Stimulated activated CD8-positive, alpha-beta memory T cell treated with anti-CD3 and anti-CD28 coated beads, Interleukin-4, amount 100 ng/mL, for 1 hour (primary cell): ENCODE measurements at places on chromosomes 4 and X.

DNA sequence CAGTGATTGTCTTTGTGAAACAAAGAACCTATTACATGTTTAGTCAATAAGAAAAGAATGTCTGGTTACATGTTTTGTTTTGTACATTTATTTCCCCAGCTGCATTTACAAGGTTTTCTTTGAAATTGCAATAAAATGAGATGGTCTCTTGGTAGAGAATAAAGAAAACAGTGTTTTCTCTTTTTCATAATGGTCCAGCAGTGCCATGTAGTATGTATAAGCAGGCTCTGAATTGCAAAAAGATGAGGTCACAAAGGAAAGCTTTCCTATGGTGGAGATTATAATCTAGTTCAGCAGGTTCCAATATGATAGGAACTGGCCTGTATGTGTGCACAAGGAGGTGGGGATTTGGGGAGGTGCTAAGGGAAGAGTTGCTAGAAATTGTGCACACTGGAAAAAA is 1417.3 kb downstream of the STIM2 start:
- no peak for DNase-seq

GRCh38 chrX:12949927-12950656 is 24.8 kb upstream of the TMSB4X start:
- DNase-seq: peak; percentile 63

DNA sequence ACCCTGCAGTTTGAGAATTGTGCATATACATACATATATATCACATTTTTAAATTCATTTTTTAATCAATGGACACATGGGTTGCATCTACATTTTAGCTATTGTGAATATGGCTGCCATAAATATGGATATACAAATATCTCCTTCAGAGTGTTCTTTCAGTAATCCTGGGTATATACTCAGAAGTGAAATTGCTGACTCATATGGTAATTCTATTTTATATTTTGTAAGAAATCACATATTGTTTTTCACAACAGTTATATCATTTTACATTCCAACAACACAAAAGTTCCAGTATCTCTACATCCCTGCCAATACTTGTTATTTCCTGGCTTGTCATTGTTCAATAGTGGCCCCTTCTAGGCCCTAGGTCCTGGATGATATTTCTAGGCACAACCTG is 20.6 kb upstream of the HSFX4 start:
- no peak for DNase-seq

GRCh38 chr4:3293401-3294391 is 875 bp downstream of the RGS12 start:
- no peak for DNase-seq

DNA sequence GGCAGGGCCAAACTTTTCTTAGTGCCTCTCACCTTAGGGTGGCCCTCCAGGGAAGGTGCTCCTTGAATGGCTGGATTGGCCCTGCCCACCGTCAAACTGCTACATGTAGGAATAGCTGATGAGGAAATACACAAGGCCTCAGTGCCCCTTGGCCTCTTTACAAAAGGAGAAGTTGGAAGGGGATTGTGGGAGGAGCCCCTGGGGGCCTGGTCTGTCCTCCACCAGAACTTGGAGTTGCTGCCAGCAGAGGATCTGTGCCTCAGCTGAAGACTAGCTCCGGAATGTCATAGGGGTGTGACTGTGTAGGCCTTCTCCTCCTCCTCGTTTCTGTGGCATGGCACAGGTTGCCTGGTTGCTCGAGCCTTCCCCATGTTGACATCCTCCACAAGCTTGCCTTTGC is 142.7 kb downstream of the AMMECR1 start:
- no peak for DNase-seq
